ENCODE measurements at places on chromosomes 2 and 18.

DNA sequence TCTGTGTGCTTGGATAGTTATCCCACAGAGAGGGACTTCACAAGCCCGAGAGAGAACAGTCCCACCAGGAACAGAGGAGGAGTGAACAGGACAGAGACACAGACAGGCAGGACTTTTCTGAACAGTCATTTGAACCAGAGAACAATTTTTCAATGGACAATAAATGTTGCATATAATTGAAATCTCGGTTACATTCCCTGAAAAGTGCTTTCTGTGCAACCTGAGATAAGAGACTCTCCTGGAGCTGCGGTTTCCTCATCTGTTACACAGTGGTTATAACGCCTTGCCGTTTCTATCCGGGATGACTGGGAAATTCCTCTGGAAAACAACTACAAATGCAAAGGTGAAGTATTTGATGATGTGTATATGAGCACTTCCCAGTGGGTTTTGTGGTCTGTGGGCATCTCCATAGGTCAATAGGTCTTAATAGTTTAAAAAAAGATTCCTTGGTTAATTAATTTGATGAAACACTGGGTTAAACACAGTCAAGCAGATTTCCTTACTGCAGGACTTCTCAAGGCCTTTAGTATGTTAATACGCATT lies 87.2 kb upstream of the HPCAL1 start:
- no peak for DNase-seq

GRCh38 chr2:99285526-99285925 lies 15.5 kb downstream of the LYG1 start:
- no peak for DNase-seq

DNA sequence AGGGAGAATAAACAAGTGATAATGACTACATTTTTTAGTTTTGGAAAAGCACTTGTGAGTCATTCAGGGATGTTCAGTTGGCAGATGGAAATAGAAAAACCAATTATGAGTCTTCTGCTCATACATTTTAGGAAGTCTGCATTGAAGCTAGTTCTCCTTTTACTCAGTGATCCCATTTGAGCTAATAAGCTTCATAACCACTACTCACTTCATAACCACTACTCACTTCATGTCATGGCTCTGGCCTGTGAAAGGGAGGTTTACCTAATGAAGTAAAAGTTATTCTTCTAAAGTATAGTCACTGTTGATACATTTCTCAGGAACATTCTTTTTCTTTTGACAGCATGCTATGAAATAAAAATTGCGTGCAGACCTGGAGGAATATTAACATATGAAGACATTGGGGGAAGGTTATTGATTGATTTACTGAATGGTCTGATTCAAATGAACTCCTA lies 948.7 kb downstream of the TSN start:
- no peak for DNase-seq

DNA sequence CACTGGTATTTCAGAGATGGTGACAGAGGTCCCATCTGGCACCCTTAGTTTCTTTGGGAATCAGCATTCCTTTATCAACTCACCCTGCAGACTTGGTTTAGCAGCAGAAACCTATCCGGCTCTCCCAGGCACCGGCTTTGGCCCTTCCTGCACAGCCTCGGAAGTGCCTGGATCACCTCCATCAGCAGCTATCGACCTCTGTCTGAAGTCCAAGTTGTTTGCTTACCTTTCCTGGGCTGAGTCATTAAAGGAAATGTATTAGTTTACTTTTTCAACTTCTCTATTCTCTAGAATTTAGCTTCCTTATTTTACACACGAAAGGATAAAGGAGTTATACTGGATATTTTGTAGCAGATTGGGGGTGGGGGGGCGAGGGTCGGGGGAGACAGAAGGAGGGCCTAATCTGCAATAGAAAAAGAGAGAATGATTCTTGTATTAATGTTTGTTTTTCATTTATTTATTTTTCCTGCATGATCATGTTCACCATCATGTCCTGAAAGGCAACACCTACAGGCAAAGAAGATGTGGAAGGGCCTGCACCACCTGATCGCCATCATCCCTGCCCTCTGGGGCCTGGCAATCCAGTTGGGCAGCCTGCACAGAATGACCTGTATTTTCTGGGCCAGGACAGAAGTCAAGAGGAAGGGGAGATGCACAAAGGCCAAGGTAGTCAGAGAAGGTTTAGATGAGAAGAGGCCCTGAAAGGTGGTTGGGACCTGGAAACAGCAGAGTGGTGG lies 22.1 kb upstream of the MAT2A start:
- no peak for DNase-seq

DNA sequence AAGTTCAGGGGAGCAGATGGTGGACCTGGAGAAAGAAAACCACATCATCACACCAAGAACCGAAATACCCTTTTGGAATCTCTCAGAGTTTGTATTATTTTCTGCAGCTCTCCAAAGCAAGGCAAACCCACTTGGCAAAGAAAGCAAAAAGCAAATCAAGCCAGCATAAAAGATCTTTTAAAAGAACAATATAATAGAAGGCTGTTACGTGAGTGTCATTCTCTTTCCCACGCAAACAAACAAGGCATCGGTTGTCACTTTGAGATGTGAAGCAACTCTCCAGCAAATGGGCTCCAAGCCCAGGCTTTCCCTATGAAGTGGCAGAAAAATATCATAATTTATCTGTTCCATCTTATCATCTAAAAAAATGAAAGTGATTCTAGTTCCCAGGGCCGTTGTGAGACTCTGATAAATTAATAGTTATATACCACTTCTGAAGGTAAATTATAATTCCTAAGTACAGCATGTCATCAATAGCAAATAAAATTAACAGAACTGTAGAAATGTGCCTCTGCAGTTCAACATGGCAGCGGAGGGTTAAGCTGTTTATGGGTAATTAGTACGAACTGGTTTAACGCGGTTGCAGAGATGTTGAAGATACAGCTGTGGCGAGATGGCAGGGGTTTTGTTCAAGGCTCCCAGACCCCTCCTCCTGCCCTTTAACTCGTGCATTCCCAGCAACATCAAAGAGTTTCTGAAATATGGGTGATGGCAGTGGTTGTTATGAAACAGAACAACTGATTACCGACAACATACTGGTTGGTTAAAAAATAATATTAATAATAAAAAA lies 89.2 kb downstream of the EPHA4 start:
- no peak for DNase-seq

GRCh38 chr2:65030476-65031332 lies 25.5 kb upstream of the CEP68 start:
- no peak for DNase-seq

DNA sequence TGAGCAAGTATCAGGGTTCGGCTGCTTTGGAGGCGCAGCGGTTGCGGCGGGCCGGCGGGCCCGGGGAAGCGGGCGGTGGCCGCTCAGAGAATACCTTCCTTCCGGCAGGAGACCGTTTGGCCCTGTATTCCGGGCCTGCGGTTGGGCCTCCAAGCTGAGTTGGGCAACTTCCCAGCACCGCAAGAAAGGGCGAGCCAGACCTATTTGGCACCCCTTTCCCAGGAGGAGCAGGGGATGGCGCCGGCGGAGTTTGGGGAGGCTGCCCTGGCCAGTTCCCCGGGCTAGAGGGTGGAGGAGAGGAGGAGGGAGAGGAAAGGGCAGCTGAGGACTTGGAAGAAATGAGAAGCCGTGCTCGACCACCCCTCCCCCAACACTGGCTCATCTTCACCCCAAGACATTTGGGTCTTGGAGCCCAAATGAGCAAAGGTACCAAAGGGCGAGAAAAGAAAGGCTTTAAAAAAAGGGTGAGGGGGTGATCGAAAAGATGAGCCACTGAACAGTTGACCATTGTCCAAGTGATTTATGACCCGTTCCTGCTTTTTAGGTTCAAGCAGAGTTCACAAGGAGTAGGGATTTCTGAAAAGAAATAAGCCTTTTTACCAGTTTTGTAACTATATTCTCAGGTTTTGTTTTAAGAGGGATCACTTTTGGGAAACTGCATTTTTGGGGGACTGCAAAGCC lies 8.4 kb downstream of the HOXD3 start:
- DNase-seq = no peak

GRCh38 chr18:22872900-22873537 lies 60.1 kb upstream of the RBBP8 start:
- no peak for DNase-seq

DNA sequence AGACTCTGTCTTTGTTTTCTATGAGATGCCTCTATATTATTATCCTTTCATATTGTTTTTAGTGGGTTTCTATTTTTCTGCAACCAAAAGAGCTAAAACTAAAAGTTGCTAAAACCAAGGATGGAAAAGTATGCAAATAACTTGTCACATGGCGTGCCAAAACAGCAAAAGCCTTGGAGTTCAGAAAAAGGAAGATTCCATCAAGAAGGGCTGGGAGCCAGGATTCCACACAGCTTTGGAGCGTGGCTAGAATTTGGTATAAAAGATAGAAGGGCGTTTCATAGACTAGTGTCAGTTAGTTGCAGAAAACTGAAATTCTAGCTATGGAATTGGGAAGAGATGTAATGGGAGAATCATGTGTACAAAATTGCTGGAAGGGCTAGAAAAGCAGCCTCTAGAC lies 4.1 kb downstream of the SCYGR1 start:
- DNase-seq = no peak

DNA sequence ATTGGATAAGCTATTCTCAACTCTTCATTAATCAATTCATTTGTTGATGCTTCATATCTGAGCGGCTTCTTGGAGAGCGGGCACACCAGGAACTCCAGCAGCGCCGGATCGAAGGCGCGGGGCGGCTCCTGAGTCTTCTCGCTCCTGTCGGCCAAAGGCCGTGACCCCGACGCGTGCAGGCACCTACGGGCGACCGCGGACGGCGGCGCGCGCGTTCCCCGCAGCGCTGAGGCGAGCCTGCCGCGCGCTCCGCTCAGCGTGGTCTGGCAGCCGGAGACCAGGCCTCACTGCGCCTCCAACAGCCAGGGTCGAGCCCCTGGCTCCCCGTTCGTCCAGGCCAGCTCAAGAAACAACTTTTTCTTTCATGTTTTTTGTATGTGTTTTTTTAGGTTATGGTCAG lies 97.5 kb downstream of the ICA1L start:
- no peak for DNase-seq

- DNase-seq = no peak
Measured at GRCh38 chr2:106886916-106887758, 1.2 kb upstream of the ST6GAL2 start.

DNA sequence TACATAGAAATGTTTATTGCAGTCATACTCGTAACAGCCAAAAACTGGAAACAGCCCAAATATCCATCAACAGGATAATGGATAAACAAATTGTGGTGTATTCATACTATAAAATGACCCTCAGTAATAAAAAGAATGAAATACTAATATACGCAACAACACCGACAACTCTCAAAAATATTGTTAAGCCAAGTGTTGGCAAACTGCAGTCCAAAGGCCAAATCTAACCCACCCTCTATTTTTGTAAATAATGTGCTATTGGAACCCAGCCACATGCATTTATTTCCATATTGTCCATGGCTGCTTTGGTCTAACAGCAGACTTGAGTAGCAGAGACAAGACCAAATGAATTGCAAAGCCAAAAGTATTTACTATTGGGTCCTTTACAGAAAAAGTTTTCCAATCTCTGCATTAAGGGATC lies 151.0 kb downstream of the MREG start:
- DNase-seq = no peak

GRCh38 chr2:162826921-162827320 lies 11.6 kb downstream of the KCNH7 start:
- no peak for DNase-seq

GRCh38 chr2:185676316-185676715 lies 62.3 kb upstream of the FSIP2 start:
- DNase-seq = no peak

DNA sequence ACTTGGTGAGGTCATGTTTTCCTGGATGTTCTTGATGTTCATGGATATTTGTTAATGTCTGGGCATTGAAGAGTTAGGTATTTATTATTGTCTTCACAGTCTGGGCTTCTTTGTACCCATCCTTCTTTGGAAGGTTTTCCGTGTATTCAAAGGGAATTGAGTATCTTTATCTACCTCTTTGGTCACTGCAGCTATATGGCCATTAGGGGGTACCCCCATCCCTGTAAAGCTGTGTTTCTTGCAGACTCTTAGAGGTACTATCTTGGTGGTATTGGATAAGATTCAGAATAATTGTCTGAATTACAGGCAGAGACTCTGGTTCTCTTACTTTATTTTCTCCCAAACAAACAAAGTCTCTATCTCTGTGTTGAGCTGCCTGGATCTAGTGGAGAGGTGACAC lies 401.6 kb upstream of the FSIP2 start:
- no peak for DNase-seq

GRCh38 chr2:134405611-134406081 lies 151.8 kb downstream of the MGAT5 start:
- no peak for DNase-seq

DNA sequence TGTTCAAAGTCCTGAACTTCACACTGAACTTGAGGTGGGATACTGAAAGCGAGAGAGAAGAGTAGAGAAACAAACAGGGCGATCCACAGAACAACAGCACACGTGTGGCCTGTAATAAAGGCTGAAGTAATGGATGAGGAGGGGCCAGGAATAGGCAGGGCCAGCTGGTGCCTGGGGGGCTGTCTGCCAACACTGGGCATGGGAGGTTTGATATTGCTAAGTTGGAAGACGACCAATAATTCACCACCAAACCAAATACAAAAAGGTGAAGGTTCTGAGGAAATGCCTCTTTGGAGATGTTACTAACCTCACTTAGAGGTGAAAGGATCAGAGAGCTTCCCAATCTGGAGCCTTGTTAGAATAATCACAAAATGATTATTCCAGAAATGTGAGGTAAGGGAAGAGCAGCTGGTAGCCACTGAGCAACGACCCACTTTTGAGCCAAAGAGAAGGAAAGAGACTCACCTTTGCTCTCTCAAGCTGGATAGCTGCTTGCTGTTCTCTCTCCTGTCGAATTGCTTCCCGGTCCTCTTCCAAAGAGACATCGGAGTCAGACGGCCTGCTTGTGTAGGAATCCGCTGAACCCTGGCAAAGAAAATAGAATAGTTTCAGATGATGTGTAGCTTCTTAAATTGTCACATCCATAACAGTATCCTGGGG lies 54.7 kb upstream of the ARL5A start:
- no peak for DNase-seq

GRCh38 chr2:45724335-45724734 lies 72.9 kb downstream of the PRKCE start:
- no peak for DNase-seq

DNA sequence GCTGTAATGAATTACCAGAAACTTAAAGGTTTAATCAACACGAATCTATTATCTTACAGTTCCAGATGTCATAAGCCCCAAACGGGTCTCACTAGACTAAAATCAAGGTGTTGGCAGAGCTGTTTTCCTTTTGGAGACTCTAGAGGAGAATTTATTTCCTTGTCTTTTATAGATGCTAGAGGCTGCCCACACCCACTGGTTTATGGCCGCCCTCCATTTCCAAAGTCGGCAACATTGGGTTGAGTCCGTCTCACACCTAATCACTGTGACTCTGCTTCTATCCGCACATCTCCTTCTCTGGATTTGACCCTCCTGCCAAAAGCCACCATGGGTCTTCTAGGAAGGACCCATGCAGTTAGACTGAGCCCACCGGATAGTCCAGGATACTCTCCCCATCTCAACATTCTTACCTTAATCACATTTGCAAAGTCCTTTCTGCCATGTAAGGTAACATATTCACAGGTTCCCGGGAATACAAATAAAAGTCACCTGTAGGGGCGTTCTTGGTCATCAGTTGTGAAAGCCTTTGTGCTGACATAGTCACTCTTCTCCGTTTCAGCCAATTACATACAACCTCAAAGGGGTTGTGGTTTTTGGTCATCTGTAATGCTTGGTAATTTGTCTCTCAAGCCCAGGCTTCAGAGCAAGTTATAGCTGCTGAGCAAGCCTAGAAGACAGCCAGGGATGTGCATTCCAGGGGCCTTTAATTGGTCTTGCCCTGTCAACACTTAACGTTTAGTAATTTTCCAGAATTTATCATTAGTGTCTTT lies 179.4 kb downstream of the ANTXR1 start:
- no peak for DNase-seq
